ENCODE measurements at places on chromosomes 5 and 9.
A peak's percentile ranks its signal among the peaks of the same experiment; 100 is the strongest.

DNA sequence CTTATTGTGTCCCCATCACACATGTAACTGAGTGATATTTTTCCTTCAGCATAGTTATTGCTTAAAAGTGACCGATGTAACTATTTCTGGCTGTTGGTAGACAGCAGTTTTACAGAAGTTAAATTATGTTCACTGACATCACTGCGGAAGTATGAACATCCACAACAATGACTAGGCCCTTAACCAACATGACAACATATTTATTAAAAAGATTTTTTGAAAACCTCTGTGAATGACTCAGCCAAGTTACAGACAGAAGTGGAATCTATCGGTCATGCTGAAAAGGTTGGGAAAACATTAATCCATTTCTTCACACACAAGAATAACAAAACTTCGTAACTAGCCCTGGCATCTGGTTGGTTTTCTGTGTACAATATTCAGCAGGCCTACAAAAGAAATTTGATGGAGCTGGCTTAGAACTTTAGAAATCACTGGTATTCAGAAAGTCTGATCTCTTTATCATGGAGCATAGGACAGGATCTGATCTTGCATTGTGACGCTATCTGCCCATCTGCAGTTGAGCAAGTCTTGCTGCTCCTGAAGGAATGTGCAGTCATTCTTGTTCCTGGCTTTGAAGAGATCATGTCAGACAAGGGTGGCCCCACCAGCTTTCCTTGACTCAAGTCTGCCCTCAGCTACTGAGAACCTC is 6.5 kb downstream of the GLIS3 start:
- DNase-seq = no peak

DNA sequence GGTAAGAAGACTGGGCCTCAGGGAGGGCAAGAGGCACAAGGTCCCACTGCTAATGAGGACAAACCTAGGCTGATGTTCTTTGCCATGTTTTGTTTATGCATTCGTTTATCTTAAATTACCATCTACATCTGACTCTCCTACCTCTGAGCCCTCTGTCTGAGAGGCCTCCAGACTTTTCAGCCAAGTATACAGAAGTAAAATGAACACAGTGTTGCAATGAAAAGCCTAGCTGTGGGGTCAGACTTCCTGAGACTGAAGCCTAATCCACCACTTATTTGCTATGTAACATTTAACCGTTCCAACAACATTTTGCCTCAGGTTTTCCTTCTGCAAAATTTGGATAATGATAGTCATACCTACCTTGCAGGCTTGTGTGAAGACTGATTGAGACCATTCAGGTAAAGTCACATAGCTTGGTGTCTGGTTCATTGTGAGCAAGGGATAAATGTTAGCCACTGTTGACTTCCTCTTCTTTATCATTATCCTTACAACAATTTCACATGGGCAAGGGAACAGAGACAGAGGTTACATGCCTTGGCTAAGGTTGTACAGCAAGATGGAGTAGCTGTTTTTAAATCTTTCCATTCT is 374.9 kb upstream of the CLINT1 start:
- no peak for DNase-seq

DNA sequence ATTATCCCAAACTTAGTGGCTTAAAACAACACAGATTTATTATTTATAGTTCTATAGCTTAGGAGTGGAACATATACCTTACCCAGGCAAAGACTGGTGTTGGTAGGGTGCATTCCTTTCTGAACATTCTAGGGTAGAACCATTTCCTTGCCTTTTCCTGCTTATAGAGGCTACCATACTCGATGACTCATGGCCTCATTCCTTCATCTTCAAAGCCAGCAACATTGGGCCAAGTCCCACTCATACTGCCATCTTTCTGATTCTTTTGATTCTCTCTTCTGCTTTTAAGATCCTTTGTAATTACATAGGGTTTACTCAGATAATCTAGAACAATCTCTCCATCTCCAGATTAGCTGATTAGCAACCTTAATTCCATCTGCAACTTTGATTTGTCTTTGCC is 452.7 kb upstream of the KLF4 start:
- no peak for DNase-seq

DNA sequence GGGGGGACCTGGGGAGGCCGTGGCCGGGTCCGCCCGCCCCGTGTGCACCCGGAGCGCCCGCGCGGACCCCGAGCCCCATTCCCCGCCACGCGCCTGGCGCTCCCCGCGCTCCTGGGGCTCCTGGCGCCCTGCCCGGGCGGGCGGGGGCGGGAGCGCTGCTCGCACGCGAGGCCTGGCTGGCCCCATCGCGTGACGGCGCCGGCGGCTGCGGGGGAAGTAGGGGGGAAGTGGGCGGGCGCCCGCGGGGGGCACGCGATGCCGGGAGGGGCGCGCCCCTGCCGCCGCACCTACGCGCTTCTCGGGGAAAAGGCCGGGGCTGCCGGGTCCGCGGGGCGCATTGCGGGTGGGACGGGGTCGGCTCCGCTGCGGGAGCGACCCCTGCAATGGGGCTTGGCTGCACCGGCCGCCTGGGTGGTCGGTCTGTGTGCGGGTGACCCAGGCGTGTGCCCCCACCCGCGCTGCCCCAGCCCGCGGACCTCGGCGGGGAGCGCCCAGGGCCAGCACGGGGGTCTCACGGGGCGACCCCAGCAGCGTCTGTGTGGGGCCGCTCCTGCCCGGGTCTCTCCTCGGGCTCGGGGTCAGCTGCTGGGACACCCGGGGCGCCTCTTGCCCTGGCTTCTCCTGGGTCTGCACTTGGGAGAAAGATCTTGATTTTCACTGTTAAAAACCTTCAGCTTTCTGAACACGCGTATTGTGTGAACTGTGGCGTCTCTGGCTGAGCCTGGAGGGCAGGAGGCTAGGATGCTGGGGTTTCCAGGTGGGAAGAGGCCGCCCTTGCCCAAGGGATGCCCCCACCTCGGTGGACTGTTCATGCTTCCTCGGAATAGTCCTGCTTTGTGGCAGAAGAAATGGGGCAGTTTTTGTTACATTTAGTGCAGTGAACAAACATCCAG is 52.4 kb downstream of the AHRR start:
- DNase-seq = no peak

- no peak for DNase-seq
Observed at GRCh38 chr5:60521376-60522291, 178.3 kb downstream of the DEPDC1B start.

DNA sequence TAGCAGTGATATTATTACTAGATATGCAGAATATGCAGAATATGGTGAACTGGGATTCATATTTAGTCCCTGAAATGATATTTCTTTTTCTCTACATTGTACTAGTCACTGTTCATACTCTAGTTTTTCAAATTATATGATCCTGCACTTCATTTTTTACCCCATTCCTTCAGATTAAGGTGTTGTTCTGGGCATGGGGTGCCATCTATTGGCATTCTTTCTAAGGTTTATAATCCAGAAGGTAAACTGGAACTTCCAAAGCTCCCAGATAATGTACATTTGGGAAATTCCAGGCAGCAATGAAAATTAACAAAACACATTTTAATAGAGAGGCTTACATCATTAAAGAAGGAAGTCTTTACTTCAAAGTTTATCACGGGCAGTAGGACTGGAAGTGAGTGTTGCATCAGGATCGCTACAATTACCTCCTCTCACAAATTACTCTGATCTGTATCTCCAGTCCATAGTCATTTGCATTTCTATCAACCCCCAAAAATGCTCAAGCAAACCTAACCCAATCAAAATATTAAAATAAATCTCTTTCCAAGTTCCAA is 12.5 kb downstream of the RFX3 start:
- DNase-seq = no peak

GRCh38 chr5:100519075-100519474 is 16.1 kb upstream of the FAM174A start:
- DNase-seq = no peak

GRCh38 chr9:83708515-83709158 is 879 bp upstream of the UBQLN1 start:
- no peak for DNase-seq

DNA sequence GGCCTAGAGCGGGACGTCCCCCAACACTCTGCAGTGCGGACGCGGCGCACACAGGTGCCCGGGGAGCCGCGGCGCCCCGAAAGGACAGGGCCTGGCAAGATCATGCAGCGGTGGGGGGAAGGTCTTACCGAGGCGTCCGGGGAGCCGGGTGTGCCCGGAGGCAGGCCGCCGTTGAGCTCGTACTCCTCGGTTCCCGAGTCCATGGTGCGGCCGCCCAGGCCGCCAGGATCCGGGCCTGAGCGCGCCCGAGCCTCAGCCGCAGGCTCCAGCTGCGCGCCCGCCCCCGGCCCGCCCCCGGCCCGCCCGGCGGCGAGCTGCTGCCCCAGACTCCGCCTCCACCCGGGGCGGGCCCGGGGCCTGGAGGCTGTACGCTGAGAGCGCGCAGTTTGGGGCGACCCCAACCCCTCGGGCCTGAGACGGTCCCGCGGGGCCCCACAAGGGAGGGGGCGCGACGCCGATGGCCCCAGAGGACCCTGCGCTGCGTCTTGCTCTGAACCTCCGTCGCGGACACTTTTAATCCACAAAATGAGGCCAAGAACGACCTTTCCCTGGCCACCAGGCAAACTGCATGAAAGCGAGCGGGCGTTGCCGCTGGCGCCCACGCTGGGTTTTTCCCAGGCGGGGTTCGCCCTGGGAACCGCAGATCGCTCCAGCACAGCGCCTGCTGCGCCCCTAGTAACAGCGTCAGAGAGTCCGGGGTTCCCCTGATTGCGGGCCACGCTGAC is at the start of gene NINJ1:
Gene NINJ1 (minus strand): TSS at position 237 of the 725 bp plus-strand sequence. CDS start 34 bp downstream, at position 203.
- DNase-seq = no peak

DNA sequence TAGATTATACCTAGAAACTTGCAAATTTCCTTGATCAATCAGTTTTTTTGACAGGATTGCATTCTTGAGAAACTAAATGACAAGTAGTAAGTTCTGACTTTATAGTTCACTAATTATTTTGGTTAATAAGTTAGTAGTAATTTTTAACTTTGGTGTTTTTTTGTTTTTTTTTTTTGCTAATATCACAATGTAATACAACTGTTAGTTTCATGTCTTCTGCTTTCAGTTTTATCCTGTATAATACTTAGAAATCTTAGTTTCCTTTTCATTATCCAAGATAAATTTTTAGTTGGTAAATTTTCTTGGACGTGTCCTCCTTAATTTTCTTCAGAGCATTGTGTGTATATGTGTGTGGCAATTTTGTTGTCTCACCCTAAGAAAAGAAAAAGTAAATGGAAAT is 57.8 kb downstream of the CWC27 start:
- no peak for DNase-seq

DNA sequence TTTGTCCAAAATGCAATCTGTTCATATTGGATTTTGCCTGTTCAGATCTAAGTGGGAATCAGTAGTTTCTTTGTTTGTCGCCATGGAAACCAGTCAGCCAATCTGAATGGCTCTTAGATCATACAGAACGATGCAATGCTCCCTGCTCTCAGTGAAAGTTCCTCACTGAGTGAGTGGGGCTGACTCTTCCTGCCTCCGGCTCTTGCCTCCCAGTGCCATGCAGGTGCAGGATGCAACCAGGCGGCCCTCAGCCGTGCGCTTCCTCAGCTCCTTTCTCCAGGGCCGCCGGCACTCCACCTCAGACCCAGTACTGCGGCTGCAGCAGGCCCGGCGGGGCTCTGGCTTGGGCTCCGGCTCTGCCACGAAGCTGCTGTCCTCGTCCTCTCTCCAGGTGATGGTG is at the start of gene PTPDC1:
Gene PTPDC1 (plus strand): TSS at position 151 of the 400 bp plus-strand sequence. CDS start 67 bp downstream, at position 218.
- DNase-seq = no peak

DNA sequence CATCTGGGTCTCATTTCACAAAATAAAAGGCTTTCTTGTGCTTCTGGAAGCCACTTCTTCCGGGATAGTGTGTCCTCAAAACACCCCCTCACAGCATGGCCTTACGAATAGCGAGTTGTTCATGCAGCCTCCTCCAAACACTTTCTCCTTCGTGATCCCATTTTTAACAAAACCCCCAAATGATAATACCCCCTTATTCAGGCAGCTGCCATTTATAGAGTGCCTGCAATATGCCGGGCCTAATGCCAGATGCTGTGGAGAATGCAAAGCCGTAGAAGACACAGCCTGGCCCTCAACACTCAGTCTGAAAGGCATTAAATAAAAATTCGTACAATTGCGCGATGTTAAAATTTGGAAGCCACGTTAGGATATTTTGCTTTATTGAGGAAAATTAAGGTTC is 66.4 kb upstream of the SLC44A1 start:
- DNase-seq = no peak

- DNase-seq = no peak
Observed at GRCh38 chr5:6995115-6995514, 281.9 kb downstream of the TENT4A start.

- DNase-seq = no peak
Observed at GRCh38 chr9:93304574-93305496, 120.9 kb downstream of the WNK2 start.

DNA sequence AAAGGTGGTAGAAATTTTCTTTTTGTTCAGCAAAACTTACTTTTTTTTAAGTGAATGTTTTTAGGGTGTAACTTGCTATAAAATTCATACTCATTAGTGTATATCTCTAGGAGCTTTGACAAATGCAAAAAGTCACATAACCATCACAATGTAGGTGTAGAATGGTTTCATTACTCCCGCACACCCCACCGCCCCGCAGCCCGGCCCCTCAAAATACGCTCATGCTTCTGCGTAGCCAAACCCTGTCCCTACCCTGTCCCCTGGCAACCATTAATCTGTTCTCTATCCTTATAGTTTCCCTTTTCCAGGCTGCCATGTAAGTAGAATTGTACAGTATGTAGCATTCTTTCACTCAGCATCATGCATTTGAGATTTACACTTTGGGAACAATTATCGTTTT is 9.2 kb upstream of the PRLR start:
- DNase-seq = no peak

- peak; percentile 65 for DNase-seq
Observed at GRCh38 chr9:9612270-9612669, 1000.5 kb downstream of the PTPRD start.

DNA sequence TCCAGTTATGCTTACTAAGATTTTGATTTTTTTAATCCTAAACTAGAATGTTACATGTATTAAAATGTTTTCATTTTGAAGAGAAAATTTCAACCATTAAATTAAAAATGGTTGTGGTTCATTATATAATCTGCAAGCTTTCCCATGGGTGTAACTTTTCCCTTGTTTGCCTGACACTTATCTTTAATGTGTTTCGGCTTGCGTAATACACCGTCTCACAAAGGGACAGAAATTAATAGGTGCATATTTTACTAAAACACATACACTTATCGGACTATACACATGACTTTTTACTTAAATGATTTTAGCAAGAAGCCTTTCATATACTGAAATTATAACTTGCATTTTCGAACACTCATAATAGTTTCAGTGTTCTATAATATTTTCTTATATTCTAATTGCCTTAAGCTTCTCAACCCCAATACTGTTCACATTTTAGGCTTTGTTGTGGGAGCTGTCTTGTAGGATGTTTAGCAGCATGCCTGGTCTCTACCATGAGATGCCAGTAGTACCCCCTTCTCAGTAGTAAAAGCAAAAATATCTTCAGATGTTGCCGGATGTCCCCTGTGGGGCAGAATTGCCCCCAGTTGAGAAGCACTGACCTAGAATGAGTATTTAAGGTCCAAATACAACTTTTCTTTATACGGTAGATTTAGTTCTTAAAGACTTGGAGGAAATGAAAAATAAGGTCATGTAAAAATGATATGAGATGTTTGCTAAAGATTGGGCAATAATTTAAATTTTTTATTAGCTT is 28.6 kb downstream of the UGCG start:
- no peak for DNase-seq

GRCh38 chr9:74172874-74173273 is 324.3 kb upstream of the RORB start:
- no peak for DNase-seq

- DNase-seq = no peak
Observed at GRCh38 chr9:123637945-123638634, 282.1 kb downstream of the CRB2 start.
